ENCODE measurements at places on chromosomes 13 and 19.

- DNase-seq, result no peak
Measured at GRCh38 chr19:42374826-42375376, 15.2 kb downstream of the CNFN start.

- no peak for DNase-seq
Measured at GRCh38 chr19:37466277-37466797, 907 bp downstream of the ZNF569 start.

DNA sequence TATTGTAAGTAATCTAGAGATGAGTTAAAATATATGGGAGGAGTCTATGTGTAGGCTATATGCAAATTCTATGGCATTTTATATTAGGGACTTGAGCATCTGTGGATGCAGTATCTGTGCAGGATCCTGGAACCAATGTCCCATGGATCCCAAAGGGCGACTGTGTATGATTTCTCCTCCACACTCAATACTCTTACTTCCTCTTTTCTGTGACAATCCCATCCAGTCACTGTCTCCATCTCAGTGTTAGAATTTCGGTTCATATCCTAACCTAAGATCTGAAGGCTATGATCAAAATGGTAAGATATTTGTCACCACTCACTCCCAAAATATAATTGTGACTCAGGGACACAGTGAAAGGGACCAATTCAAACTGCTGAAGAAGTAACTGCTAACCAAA lies 15.1 kb upstream of the ZNF599 start:
- DNase-seq, result no peak

GRCh38 chr19:7928741-7929701 lies 3.1 kb upstream of the CTXN1 start:
- DNase-seq, result no peak

DNA sequence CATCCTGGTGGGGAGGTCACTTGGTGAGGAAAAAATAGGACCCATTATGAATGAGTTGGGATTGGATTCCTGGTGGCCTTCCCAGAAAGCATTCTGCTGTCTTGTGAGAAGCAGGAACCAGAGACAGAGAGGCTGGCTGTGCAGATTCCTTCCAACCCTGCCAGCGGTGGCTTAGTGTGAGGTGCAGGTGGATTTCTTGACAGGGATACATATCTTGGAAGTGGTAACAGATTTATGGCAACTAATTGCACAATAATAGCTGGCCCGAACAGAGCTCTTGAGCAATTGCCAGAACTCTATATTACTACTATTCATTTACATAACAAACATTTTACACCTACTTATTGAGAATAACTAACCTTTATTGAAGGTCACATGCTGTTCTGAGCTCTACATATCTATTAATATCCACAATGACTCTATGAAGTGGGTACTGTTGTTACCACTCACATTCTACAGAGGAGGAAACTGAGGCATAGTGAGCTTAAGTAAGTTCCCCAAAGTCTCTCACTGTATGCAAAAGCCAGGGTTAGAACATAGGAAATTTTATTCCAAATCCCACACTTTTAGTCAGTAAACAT lies 173.9 kb upstream of the SERP2 start:
- no peak for DNase-seq

GRCh38 chr19:51022526-51022925 lies 3.0 kb upstream of the KLK10 start:
- DNase-seq, result no peak

- DNase-seq, result no peak
Measured at GRCh38 chr19:43619262-43620060, at the start of gene ZNF428. Gene ZNF428, minus strand, starts transcription at chr19:43619629. Its CDS starts 5,325 bp downstream, at chr19:43614304.

DNA sequence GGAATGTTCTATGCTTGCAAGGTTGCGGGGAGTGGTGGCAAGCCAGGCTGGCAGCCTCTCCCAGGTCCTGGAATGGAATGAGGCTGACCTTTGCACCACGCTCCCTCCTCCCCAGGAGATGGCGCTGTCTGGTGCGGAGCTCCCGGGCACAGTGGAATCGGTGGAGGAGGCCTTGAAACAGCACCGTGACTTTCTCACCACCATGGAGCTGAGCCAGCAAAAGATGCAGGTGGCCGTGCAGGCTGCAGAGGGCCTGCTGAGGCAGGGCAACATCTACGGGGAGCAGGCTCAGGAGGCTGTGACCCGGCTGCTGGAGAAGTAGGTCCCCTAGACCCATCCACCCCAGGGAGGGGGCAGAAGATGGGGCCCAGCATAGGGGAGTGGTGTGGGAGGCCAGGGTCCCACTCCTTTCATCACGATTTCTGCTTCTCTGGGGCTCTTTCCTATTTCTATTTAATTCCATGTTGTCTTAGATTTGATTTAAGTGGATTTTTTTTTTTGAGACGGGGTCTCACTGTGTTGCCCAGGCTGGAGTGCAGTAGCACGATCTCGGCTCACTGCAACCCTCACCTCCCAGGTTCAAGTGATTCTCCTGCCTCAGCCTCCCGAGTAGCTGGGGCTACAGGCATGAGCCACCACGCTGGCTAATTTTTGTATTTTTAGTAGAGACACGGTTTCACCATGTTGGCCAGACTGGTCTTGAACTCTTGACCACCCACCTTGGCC lies 53.2 kb upstream of the SHKBP1 start:
- no peak for DNase-seq

GRCh38 chr19:33405553-33406461 lies 32.3 kb downstream of the CEBPG start:
- no peak for DNase-seq

GRCh38 chr19:12777217-12778016 lies 2.1 kb upstream of the HOOK2 start:
- no peak for DNase-seq

- no peak for DNase-seq
Measured at GRCh38 chr13:61370520-61370919, 45.1 kb downstream of the PCDH20 start.

DNA sequence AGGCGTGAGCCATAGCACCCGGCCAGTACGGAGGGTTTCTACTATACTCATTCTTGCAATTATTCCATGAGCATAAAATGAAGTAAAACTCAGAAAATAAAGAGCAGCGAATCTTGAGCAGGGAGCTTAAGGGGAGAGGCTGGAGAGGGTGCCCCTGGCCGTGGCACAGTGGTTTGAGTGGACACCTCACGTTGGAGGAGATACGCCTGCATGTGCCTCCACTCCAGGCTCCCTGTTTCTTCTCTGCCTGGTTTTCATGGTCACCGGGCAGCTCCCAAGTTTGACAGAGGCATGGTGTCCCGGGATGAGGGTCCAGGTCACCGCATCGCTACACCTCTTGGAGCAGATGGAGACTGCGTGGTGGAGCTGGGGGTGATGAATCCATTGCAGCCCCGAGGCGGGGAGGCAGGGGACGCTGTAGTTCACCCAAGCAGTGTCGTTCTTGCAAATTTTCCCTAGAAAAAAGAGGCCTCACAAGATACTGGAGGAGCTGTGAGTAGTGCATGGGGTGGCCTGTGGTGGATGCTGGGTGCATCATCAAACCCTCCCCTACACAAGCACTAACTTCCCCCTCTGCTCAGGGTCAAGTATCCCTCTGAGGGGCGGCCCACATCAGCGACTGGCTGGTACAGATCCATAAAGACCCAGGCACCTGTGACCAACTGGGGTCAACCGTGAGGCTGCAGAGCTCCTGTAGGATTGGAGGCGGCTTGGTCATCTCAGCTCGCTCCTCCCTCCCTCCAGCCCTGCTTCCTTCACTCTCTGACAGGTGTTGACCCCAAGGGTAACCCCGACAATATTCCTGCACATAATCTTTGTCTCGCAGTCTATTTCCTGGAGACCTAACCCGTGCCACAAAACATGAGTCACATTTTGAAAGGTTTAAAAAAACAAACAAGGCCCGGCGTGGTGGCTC lies 3.6 kb upstream of the MIER2 start:
- DNase-seq, result no peak

DNA sequence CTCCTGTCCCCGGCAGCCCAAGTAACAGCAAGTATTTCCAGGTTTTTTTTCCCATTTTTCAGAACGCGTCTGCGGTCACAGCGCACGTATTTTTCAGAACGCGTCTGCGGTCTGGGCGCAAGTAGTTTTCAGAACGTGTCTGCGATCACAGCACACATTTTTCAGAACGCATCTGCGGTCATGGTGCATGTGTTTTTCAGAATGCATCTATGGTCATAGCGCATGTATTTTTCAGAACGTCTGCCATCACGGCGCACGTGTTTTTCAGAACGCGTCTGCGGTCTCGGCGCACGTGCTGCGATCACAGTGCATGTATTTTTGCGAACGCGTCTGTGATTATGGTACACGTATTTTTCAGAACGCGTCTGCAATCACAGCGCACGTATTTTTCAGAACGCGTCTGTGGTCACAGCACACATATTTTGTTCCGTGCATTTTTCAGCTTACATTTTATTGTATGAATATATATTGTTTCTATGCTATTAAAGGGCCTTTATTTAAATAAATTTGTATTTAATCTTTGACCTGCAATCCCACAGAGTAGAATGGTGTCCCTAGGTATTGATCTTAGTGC lies 19.7 kb downstream of the ATP4B start:
- no peak for DNase-seq

DNA sequence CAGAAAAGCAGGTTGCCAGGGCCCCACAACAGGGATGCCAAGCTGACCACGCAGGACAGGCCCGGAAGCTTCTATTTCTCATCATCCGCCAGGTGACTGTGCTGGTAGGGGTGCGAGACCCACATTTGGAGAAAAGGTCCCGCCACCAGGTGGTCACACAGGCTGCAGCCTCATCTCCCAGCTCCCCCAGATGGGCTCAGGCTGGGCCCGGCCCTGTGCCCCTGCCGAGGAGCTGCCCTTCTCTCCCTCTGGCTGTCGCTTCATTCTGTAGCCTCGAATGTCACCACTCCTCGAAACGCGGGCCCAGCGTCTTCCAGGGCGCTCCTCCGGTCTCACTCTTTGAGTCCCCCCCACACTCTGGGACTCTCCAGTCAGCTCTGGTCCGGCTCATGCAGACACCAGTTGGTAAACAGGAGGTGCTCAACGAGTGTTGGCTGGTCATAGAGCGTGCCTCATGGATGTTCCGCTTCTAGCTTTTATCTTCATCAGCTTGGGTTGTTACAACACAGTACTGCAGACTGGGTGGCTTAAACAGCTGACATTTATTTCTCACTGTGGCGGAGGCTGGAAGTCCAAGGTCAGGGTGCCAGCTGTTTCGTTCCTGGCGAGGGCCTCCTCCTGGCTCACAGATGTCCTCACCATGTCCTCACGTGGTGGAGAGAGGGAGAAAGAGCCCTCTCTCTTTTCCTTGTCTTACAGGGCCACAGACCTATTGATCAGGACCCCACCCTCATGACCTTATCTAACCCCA lies 87.1 kb downstream of the TEX29 start:
- DNase-seq, result no peak

DNA sequence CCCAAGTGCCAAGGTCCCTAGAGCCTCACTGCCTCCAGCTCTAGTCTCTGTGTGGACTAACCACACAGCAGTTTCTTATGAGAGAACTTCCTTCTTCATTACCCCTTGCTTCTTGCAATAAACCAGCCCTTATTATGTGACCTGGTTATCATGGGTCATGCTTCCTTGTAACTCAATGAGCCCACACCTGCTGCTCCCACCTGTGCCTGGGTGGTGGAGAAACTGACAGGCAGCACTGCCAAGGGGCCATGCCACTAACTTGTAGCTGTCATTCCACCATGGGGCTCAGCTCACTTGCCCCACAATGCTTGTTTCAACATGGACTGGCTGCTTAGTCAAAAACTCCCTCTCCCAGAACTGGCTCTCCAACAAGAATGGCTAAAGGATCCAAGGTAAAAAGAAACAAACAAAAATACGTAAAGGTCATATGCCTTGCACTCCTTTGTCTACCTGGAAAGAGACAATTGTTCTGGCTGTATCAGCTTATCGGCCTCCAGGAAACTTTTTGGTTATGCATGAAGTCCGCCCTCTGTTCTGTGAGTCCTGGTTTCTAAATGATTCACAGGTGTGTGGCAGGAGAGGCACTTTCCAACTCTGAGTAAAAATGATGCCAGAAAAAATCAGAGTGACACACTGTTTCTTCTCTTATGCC lies 446.4 kb downstream of the COG6 start:
- DNase-seq, result no peak

DNA sequence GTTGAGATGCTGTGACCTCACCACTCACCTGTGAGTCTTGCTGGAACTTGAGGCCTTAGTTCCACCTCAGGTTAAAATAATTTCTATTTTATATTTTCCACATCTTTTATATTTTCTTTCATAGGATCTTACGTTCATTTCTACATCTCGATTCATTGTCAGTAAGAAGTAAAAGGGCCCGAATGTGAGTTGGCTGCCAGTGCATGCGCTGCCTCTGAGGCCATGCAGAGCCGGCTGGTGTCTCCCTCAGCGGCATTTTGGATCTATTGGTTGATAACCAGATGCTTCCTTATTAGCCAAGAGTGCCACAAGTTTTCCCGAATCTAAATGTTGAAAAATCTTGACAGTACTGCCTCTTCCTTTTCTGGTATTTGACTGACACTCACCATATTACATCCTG lies 347.3 kb downstream of the TEX29 start:
- DNase-seq, result no peak

DNA sequence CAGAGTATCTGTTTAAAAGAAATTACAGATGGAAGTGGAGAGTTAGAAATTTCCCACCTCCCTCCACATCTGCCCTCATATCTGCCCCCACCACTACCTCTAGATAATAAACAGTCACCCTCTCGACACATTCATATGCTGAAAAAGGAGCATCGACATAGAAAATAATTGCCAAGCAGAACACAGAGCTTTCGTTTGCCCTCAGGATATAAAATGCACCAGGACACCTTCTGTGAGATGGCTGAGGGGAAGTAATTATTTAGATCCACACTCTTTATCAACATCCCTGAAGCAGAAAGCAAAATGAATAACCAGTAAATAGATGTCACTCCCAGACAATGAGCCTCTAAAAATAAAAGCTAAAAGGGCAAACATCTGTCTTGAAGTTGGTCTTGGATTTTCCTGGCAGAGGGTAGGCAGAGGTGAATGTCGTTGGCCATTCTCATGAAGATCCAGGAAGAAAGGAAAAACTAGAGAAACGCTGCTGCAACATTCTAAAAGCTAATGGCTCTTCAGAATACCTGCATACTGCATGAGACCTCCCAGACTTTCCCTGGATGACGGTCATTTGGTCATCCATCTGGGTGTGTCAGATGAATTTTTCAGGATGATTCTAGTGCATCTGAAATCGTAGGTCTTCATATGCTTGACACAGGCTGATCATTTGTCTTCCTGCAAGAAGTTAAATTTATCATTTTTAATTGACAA lies 527.5 kb downstream of the RFC3 start:
- no peak for DNase-seq

DNA sequence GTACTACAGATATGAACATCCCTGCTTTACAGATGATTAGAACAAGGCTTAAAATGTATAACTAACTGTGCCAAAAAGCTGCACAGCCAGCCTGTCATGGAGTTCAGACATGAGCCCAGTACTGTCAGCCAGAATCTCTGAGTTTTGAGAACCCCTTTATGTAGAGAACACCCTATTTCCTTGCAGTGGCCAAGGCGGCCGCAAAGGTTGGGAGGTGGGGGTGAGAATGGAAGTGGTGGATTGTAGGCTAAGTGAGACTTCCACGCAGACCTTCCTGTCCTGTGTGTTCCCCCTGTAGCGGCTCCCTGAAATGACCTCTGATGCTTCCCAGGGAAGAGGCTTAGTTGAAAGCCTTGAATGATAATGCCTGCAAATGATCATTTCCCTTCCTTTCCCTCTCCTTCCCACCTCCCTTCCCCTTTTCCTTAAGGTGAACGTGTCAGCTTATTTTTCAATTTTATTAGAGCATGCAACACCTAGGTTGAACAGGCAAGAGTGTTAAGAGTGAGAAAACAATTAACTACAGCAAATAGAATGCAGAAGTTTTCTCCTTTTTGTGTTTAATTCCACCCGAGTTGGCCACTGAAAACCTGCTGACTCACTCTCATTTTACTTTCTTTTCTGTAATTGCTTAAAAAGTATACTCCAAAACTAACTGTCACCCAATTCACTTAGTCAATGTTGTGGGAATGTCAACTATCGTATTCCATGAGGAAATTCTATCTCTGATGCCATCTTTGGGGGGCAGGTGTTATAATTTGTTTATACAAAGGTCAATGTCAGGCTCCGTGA lies 167.0 kb upstream of the EDNRB start:
- no peak for DNase-seq

Measured in vagina (tissue), 2 donors.